ENCODE measurements at places on chromosomes 16 and 17. TPM values are rescaled to one million over a fixed set of nuclear protein-coding genes. Genes with fewer than 3 reads are reported as not detected.

The ST6GALNAC2 gene
- 0.98 TPM for total RNA-seq

The MRC2 gene
- 39.5 TPM for total RNA-seq

The MYO15A gene
- 0.31 TPM for total RNA-seq

The KRTAP4-9 gene
- total RNA-seq, result not detected

The CALB2 gene
- total RNA-seq, result 4.7 TPM

The GDPD1 gene
- 0.80 TPM for total RNA-seq

The HOXB1 gene
- total RNA-seq, result not detected

The CACNG1 gene
- total RNA-seq, result 0.37 TPM

The HS3ST3B1 gene
- 0.68 TPM for total RNA-seq

The FOXC2 gene
- total RNA-seq, result 2.7 TPM

Data from A549 treated with ZK216348 at 1 μM for 4 hours (cell line).